ENCODE measurements at places on chromosomes 7 and 10. TPM values are rescaled to one million over a fixed set of nuclear protein-coding genes. Genes with fewer than 3 reads are reported as not detected.

GRCh38 chr10:48801001-48801421 is 116.3 kb downstream of the WDFY4 start:
- DNase-seq = no peak

The STRIP2 gene
- total RNA-seq = 3.3 TPM

The SPAG6 gene
- total RNA-seq = 0.67 TPM

DNA sequence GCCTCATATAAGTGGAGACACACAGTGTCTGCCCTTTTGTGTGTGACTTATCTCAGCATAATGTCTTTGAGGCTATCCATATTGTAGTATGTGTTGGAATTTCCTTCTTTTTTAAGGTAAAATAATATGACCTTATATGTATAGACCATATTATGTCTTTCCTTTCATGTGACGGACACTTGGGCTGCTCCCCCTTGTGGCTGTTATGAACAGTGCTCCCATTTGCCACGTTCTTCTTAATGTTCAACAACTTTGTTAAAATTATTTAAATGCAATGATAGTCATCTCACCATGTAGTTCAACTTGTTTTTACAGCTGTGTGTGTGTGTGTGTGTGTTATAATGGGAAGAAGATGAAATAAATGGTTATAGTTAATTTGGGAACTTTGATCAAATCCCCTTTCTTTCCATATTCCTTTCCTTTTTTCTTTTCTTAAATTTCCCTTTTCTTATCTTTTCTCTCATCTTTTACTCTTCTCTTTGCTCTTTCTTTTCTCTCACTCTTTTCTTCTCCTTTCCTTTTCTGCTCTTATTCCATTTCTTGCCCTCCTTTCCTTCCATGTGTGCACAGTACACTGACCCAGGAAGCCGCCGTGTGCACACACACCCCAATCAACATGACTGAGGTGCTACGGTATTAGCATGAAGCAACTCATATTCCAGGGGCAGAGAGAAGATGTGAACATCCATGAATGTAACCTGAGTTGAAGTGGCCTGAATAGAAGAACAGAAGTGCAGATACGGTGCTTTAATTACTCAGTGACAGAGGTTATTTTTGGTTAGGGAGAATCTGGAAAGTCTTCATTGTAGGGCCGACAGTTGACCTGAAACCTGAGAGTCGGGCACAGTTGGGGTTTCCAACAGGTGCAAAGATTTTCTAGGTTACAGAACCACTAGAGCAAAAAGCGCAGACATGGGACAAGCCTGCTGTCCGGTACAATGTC is 596.6 kb downstream of the SDK1 start:
- DNase-seq = no peak

DNA sequence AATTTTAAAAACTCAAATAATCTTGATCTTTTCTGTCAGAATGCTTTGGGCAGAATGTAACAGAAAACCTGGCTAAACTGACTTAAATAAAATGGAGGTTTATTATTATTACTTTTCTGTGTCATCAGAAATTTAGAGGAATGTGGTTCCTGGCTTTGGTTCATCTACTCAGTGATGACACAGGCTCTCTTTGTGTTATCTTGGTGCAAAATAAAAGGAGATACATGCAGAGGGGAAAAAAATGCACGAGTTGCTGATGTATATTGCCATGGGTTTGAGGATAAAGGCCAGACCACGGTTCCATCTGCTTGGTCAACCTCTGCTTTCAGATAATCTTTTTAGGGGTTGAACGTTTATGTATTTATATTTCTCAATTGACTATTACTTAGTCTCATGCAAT is 181.4 kb downstream of the SUGCT start:
- DNase-seq = no peak

The FOXI2 gene
- not detected for total RNA-seq

Measured in activated naive CD8-positive, alpha-beta T cell treated with anti-CD3 and anti-CD28 coated beads, Interleukin-2, amount 10 ng/mL, durations not matched to agents 7 days and 5 days (primary cell).